A549 treated with AZD2906 at 1 μM for 4 hours (cell line): ENCODE measurements at places on chromosomes 5 and 9. TPM values are rescaled to one million over a fixed set of nuclear protein-coding genes. Genes with fewer than 3 reads are reported as not detected.

HSD17B3 gene
- total RNA-seq, result 0.09 to 0.22 TPM (median 0.18 TPM) in 3 of 5 replicates, not detected in the others

KIF3A gene
- 5.9 to 10.5 TPM (median 8.2 TPM) in 5 replicates for total RNA-seq

RNF180 gene
- 0.18 to 0.38 TPM (median 0.29 TPM) in 5 replicates for total RNA-seq

PCDHGA12 gene
- 0.01 TPM in 1 of 5 replicates, not detected in the others for total RNA-seq

ACSL6 gene
- total RNA-seq, result 0.06 to 0.28 TPM (median 0.08 TPM) in 5 replicates

PGGT1B gene
- total RNA-seq, result 18.2 to 26.0 TPM (median 20.0 TPM) in 5 replicates
